RKO (cell line): ENCODE measurements at places on chromosomes 7 and 10.

- DNase-seq = no peak
Observed at GRCh38 chr10:8146650-8147049, 92.2 kb downstream of the GATA3 start.

GRCh38 chr7:24102988-24103387 lies 181.0 kb upstream of the NPY start:
- no peak for DNase-seq

GRCh38 chr10:70672165-70673042 lies at the start of gene ADAMTS14:
TSS of gene ADAMTS14 (plus strand) at chr10:70672506. CDS start at chr10:70672803, 297 bp downstream.
- no peak for DNase-seq

- no peak for DNase-seq
Observed at GRCh38 chr7:78073609-78074382, 275.2 kb downstream of the PHTF2 start.

- DNase-seq = no peak
Observed at GRCh38 chr7:156058248-156058647, 246.0 kb upstream of the SHH start.

GRCh38 chr7:92282930-92283329 lies 37.2 kb downstream of the ANKIB1 start:
- DNase-seq = no peak

DNA sequence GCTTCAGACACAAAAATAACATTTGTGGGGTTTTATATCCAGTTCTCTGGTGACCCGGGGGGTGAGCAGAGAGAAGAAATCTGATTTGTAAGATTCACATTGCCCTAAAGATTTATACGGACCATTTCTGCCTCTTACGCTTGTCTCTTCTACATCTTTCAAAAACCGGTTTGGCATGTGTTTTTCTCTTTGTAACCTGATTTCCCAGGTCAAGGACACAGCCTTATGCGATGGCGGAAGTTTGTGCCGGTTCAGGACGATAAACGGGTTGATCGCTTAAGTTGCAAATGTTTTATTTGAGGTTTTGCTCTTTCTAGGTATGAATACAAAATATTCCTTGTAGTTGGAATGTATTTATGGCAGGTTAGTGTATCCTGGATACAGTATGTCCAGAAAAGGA lies 61.6 kb upstream of the SH2B2 start:
- no peak for DNase-seq

DNA sequence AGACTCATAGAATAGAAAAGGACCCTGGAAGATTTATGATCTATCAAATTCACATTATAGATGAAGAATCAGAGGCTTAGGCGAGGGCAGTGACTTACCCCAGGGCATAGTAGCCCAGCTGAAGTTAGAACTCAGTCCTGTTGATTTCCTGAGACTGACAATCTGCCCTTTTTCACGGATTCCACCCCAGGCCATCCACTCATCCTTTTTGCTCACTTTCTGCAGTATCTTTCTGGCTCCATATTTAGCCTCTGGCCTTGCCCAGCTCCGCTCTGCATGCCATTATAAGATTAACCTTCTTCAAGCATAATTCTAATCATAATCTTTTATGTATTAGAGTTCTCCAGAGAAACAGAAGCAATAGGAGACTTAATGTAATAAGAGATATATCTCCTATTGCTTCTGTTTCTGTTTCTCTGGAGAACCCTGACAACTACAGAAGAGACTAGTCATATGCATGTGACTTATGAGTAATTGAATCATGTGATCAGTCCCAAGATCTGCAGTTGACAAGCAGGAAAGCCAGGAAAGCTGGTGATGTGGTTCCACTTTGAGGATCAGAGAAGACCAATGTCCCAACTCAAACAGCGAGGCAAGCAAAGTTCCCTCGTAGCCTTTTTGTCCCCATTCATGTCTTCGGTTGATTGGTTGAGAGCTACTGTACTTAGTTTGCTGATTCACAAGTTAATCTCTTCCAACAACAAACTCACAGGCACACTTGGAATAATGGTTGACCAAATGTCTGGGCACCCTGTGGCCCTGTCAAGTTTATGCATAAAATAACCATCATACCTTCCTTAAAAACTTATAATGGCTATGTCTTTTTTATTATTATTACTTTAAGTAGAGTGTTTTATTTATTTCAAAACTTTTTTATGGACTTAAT lies 412.1 kb downstream of the SUGCT start:
- DNase-seq = peak; percentile 60
